GM13976 (cell line): ENCODE measurements at places on chromosomes 13 and 19.

DNA sequence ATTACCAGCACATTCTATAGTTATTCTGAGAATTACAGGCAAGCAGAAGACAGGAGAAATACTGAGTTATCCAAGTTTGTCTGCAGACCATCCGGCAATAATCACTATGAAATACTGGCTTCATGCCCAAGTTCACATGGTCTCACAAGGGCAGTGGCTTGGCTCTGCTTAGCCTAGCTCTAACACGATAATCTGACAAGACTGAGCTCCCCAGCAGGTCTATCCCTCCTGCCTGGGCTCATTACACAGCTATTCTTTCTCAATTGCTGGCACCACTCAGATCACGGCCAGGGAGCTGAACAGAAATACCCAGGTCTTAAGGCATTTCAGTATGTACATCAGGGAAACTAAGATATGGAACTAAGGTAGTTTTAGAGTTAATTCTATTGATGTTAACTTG, 361.6 kb upstream of the PCDH20 start:
- no peak for DNase-seq

GRCh38 chr19:10769533-10770491, 51.9 kb downstream of the DNM2 start:
- DNase-seq = no peak

GRCh38 chr13:21530656-21531055, 71.6 kb upstream of the ZDHHC20 start:
- no peak for DNase-seq

DNA sequence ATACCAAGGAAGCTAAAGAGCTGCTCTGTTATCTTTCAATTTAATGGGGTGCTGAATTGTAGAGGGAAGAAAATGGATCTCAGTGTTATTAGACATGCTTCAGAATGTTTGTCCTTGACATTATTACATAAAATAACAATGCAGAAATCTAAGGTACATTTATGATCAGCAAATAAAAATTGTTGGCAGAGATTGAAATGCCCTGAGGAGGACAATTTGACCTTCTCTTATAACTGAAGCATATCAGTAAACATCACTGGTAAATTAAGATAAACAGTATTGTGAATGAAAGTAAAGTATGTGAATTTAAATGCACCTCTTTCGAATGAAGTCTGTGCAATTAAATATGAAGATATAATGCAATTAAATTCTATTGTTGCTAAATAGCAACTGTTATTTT, 1362.1 kb upstream of the ATXN8OS start:
- no peak for DNase-seq

DNA sequence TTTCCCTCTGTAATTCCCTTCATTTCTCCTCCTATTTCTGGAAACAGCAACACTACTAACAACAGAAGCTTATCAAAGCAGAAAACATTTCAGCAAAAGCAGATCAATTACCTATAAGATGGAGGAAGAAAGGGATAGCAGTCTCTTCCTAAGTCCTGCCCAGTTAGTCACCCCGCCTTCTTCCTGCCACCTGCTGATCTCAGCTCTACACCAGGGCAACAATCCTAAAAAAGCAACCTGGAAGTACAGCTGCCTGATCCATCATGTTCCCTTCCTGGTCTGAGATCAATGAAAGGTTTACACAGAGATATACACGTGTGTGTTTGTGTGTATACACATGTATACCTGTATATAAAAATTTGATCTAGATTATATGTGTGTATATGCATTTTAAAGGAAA, 59.4 kb downstream of the TSC22D1 start:
- DNase-seq = no peak

GRCh38 chr19:17052439-17052838, 22.8 kb downstream of the HAUS8 start:
- no peak for DNase-seq

DNA sequence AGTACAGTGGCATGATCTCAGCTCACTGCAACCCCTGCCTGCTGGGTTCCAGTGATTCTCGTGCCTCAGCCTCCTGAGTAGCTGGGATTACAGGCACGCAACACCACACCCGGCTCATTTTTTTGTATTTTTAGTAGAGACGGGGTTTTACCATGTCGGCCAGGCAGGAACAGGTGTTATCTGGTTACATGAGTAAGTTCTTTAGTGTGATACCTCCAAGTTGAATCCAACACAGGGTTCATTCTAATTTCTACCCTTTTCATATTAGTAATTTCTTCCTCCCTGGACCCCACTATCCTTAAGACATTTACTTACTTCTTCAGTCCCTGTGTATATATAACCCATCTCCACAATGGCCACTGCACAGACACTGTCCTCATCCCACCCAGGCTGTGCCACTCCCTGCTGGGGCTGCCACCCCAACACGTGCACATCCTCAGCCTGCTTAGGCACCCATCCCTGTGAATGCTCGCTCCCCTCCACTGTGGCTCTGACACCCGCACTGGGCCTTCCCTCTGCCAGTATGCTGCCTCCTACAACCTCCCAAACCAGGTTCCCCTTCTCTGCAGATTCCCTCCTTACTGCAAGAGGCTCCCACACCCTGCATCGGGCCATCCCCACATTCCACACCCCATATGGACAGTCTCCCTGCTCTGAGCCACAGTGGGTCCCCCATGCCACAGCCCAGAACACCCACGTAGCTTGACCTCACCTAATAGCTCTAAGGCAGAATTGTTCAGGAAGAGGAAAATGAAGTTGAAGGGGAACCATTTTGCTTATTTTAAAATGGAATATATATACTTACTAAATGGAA, 147.1 kb downstream of the TBC1D4 start:
- DNase-seq = no peak
